ENCODE measurements at places on chromosomes 13 and 19.

- DNase-seq, result no peak
These were observed 29.3 kb upstream of the SPACA7 start for GRCh38 chr13:112346899-112347229.

DNA sequence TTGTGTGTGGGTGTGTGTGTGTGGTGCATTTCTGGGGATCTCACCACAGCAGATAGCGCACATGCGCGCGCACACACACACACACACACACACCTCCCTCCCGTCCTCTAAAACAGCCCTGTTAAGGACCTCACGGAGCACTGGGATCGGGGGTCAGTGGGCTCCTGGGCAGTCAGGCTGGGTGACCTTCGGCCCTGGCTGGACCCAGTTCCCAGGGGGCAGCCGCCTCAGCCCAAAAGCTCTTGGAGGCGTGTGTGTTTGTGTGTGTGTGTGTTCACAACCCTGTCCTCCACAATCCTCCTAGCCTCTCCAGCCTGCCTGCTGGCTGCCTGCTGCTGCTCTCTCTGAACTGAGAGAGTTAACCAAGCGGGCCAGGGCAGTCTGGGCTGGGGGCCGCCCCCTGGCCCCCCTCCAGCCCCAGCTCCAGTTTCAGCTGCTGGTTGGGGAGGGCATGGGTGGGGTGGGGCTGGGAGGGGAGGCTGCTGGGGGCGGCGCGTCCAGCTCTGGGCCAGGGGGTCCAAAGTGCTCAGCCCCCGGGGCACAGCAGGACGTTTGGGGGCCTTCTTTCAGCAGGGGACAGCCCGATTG lies at the start of gene FXYD1:
TSS of gene FXYD1 (plus strand) at position 520 of the 588 bp plus-strand sequence. CDS start 1,256 bp downstream, outside the sequence.
- no peak for DNase-seq

- no peak for DNase-seq
These were observed 8.0 kb downstream of the AKAP11 start for GRCh38 chr13:42279986-42280385.

GRCh38 chr19:16342002-16342715 lies 17.5 kb downstream of the KLF2 start:
- peak; percentile 21 for DNase-seq

- DNase-seq, result no peak
These were observed 31.9 kb upstream of the ATP11A start for GRCh38 chr13:112657850-112658445.
